C1 segment of cervical spinal cord (tissue), 14 donors: ENCODE measurements at places on chromosomes 13 and 19.

- no peak for DNase-seq
Measured at GRCh38 chr13:101626925-101627555, 174.6 kb downstream of the ITGBL1 start.

DNA sequence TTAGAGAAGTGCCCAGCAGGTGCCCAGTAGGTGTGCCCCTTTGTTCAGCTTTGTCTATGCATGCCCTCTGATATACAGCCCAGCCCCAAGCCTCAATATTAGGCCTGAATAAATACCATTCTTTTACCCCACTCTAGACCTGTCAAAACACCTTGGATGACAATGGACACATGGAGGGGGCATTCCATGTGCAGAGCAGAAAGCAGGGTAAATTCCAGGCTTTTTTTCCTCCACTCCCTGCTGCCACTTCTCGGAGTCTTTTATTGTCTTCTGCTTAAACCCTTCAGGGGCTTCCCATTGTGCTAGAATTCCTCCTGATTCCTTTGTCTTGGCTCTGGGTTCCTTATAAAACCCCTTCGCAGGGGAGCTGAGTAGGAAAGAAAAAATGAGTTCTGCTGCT lies 5.8 kb upstream of the FRY start:
- DNase-seq = no peak

DNA sequence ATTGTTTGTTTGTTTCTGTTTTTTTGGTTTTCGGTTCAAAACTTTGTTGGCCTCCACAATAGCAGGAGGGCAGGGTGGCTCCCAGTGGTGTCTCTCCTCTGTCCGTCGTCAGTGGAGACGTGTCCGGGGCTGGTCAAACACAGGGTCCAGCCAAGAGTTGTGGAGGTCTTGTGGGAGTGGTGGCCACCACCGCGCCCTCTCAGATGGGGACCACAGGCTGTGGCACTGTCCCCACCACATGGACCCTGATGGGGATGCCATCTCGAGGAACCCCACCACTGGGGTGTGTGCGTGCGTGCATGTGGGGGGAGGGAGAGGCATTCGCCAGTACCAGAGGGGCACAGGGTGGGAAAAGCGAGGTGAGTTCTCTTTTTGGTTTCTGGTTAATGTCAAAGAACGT lies 13.8 kb downstream of the ZNF574 start:
- no peak for DNase-seq

- DNase-seq = no peak
Measured at GRCh38 chr19:12733369-12734214, 892 bp downstream of the TRIR start.

GRCh38 chr13:112974125-112974524 lies 5.1 kb downstream of the MCF2L start:
- DNase-seq = no peak
